ENCODE measurements at places on chromosomes 16 and 17. TPM values are rescaled to one million over a fixed set of nuclear protein-coding genes. Genes with fewer than 3 reads are reported as not detected.

DNA sequence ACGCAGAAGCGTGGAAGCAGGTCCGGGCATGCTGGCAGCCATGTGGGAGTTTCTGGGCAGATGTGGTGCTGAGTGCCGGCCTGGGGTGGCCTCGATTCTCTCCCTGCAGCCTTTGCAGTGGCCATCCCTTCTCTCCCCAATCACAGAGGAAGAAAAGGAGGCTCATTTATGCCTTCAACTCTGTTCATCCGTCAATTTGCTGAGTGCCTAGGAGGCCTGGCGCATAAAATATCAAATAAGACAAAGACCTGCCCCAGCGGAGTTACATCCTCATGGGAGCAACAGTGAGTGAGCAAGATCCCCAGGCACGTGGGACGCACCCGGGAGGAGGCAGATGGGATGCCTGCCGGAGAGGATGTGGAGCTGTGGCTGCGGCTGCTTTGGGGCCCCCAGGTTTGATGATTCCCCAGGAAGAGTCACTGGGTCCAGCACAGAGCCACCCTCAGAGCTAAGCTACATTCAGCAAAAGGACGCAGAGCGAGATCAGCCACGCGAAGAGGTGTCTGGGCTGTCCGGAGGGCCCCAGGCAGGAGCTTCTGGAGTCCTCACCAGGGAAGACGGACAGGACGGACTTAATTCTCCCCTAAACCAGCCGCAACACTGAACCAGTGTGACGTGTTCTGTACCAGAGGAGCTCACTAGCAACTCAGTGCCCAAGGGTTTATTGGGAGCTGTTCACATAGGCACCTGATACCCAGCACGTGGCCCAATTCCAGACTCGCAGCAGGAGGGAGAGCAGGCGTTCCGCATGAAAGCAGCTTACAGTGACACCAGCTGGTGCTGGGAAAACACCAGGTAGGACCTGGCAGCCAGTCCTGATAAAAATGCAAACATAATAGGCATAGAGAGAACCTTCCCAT lies 11.3 kb downstream of the CA5A start:
- DNase-seq = no peak

GRCh38 chr17:39014795-39015545 lies 47.8 kb upstream of the FBXO47 start:
- DNase-seq = no peak

DNA sequence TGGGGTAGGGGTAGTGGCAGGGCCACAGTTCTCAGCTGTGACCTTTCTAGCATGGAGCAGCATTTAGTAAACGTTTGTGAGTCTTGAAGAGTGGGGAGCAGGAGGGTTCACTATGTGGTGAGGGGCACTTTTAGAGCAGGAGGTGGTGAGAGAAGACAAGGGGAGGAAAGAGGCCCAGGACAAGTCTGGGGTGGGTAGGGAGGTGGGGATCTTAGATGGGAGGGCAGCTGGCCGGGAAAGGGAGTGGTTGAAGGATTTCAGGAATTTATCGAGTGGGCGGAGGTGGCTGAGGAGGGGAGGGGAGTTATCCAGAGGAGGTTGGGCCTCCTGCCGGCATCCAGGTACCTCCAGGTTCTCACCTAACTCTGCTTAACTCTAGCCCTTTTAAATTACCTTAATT lies 1.9 kb downstream of the CLEC16A start:
- no peak for DNase-seq

The PIK3R5 gene
- total RNA-seq = 2.0 TPM

GRCh38 chr17:48137656-48138055 lies 30.1 kb downstream of the SNX11 start:
- no peak for DNase-seq

The MYH11 gene
- total RNA-seq = 62.2 TPM

GRCh38 chr17:72538901-72539352 lies 418.1 kb downstream of the SOX9 start:
- no peak for DNase-seq
